OCI-M1 (cell line): ENCODE measurements at places on chromosomes 7 and 10.
A peak's percentile ranks its signal among the peaks of the same experiment; 100 is the strongest.

- peak; percentile 35 for DNase-seq
Measured at GRCh38 chr7:16271990-16272665, 149.2 kb downstream of the CRPPA start.

- no peak for DNase-seq
Measured at GRCh38 chr7:151819866-151820265, 57.0 kb downstream of the PRKAG2 start.

DNA sequence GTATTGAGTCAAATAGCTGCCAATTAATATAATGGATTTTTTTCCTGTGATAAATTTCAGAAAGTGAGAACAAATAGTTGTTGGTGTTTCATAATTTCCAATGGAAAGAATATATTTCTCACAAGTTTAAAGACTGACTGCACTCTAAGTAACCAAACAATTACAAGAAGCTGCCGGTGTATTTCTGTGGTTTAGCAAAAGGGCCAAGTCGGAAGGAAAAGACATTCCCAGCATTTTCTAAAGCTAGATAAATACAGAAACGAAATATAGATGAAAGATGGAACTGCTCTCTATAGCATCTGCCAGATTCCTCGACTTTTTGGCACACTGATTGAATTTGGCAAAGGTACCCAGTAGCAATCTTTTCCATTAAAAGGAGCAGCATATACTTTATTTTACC is 92.7 kb upstream of the MKX start:
- DNase-seq = no peak

DNA sequence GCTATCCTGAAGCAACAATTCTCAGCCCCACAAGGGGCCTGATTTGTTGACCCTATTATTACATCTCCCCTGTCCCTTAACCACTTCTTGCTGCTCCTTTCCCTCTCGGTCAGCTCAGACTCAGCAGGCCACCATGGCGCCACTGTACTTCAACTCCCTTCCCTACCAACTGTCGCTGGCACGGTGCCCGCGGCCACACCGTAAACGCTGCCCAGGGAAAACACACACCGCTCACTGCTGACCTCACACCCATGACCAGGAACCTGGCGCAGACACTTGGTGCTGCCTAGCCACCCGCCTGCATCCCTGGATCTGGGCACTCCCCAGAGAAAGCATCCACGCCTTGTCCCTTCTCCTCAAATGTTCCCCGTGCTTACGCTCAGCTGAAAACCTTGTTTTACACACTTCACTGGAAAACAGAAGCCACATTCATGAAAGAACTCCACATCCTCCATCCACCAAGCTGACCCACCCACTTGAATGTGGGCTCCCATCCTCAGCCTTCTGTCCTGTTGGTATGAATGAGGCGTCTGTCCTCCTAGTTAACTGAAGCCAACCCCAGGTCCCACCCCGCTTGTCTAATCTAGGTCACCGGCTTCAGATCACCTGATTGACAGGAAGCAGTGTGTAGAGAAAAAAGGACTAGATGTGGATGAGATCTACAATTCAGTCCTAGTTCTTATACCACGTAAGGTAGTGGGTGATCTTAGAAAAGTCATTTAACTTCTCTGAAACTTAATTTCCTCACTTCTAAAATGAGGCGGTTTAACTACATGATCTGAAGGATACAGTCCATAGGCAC is 28.5 kb upstream of the CRYGN start:
- DNase-seq = no peak

DNA sequence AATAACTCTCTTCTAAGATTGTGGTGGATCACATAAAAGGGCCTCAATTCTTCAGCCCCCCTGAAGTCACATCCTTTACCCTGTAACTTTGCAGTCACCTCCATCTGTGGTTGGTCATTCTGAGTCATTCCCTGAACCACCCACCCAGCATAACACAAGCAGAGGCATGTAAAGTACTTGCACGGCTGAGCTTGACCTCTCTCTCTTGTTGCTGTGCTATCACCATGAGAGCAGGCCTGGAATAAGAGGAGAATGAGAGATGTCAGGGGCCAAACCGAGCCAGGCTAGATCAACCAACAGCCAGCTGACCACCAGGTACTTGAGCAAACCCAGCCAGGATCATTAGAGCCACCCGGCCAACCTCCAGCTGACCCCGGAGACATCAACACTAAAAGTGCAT is 13.5 kb upstream of the STK17A start:
- DNase-seq = no peak

DNA sequence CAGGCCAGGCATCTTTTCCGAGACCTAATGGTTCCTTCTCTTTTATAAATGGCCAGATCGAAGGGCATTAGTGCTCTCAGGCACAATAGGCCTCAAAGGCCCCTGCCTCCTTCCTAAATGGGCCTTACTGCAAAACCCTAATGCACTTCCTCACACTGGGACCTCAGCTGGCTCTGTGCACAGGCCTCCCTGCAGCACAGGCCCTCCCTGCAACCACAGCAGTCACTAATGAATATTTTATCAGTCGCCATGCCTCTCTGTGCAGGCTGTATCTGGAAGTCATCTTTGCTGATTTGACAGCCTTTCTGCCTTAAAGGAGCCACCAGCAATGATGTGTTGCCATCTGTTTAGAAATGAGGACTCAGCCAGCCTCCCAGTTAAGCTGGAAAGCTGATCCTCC is 54.9 kb upstream of the SDK1 start:
- no peak for DNase-seq

DNA sequence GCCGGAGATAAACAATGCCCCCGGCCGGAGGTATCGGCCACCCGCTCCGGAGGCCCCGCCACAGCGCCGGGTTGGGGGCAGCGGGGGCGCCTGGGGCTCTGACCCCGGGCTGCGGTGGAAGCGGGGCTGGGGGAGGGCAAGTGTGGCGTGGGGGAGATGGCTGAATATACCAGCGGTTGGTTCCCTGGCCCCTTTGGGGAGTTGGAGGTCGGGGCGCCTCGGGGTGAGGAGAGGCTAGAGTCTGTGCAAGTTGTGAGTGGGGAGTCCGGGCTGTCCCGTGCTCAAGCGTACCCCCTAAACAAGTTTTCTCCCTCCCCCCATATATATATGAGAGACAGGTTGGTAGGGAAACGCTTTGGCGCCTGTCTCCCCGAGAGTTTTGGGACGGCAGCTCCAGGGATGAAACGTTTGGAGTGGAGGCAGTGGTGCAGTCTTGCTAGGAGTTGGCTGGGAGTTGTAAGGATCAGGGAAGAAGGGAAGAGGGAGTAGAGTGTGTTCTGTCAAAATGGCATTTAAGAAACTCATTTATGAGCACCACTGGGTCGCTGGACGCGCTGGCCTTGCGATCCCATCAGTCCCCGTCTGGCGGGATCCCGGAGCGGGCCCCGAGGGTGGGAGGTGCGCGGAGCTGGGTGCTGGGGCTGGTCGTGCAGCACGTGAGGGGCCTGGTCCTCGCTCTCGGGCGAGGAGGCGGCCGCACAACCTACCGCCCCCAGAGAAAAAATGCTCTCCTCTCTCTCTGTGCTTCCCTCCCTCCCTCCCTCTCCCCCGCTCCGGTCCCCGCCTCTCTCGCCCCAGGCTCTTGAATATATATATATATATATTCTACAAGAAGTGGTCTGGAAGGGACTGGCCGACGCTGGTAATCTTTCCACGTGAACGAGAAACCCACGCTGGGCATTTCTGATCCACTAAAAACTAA is 1.1 kb downstream of the TET1 start:
- DNase-seq = peak; percentile 64

GRCh38 chr10:80447436-80448190 is 6.5 kb upstream of the TSPAN14 start:
- DNase-seq = no peak

GRCh38 chr7:158473221-158473620 is 114.4 kb downstream of the PTPRN2 start:
- no peak for DNase-seq

GRCh38 chr10:26735435-26735834 is 37.9 kb downstream of the PDSS1 start:
- DNase-seq = no peak

GRCh38 chr7:135335628-135336139 is 102.0 kb downstream of the STRA8 start:
- DNase-seq = peak; percentile 38

GRCh38 chr7:110573862-110574528 is 516.9 kb upstream of the LRRN3 start:
- peak; percentile 35 for DNase-seq

DNA sequence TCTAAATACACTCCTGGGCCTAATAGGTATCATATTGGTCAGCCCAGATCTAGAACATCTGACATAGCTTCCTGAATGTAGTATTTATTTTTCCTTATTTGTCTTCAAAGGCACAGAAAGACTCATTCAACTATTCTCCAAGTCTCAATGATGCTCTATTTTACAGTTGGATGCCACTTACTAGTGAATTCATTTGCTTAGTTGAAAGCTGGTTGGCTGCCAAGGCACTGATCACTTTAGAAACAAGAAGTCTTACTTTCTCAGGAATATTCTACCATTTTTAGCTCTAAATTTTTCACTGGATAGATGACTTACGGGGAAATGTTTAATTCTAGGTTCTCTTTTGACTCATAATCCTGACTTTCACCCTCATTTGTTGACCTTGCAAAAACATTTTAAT is 863.4 kb downstream of the SORCS1 start:
- DNase-seq = no peak

DNA sequence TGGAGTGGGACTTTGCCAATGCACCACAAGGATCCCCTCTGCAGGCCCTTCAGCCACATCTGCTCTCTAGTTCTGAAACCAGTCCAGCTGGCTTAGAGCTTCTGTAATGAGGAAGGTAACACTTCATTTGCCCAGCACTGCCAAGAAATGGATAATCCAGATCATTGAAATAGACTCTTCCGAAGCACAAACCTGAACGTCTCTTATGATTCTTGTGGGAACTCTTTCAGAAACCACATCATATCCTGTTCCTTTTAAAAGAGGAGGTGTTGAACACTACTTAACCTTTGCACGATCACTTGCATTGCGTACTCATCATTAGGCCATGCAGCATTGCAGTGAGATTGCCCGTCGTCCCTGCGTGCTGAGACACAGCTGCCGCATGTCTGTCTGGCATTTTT is 25.8 kb upstream of the PLPP4 start:
- no peak for DNase-seq

DNA sequence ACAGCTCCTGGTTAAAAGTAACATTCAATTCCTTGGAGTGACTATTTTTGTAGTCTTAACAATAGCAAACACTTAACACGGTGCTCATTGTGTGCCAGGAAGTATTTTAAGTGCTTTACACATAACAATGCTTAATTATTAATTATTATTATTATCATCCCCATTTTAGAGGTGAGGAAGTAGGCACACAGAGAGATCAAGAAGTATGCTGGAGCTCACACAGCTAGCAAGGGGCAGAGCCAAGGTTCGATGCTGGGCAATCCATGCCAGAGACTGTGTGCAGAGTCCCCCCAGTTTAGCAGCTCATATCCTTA is 48.2 kb upstream of the SMNDC1 start:
- DNase-seq = no peak

GRCh38 chr7:23001610-23002009 is 12.3 kb downstream of the HYCC1 start:
- DNase-seq = no peak

- DNase-seq = no peak
Measured at GRCh38 chr10:99631496-99631895, 11.3 kb upstream of the SLC25A28 start.

- no peak for DNase-seq
Measured at GRCh38 chr10:4383651-4384098, 442.3 kb upstream of the AKR1E2 start.

DNA sequence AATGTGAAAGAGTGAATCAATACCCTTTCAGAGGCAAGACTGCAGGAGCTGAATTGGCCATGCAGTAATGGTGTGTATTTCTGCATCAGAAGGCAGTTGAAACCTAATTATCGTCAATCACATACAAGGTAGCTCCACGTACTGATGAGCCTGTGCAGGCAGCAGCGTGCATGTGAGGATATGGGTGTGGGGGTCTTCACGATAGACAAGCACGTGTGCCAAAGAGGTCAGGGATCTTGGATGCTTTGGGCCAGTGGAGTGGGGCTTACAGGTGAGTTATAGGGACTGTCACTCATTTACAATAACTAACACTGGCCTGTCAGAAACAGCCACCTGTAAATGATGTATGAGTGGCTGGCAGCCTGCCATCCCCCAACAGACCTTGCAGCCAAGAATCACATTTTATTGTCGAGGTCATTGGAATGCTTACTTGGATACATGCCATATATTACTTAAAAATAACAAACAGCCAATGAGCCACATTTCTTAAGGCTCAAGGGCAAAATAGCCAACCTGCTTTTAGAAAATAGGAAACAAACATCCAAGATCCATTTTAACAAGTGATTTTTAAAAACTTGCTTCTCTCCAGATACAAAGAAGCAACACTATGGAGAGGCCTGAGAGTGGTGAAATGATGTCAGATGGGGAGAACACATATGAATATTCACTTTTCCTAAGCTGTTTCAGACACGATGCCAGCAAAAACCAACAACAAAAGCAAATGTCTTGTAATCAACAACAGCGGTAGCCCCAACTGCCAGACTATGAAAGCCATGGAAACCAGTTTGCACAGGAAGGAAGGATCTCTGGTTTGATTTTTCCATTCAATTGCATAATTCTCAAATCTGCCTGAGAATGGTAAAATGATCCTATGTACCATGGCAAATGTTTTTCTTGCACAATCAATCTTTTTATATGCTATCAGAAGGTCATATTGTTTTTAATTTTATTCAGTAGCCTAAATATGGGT is 210.7 kb downstream of the SKAP2 start:
- no peak for DNase-seq

- DNase-seq = no peak
Measured at GRCh38 chr7:148464947-148465346, 125.6 kb upstream of the C7orf33 start.

DNA sequence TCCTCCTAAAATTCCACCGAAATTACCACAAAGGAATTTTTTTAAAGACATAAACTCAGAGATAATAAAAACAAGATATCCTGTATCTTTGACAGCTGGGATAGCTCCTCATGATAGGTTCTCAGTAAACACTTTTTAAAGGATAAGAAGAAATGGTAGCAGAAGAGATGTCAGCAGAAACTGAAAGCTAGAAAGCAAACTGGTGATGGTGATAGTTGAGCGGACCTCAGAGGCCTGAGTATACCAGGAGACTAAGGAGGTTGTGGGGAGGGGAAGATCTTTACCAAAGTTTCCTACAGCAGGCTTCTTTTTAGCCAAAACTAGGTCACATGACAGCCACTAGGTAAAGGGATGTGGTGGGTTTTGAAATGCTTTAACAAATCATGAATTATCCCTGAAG is 22.5 kb downstream of the PCGF5 start:
- DNase-seq = no peak

DNA sequence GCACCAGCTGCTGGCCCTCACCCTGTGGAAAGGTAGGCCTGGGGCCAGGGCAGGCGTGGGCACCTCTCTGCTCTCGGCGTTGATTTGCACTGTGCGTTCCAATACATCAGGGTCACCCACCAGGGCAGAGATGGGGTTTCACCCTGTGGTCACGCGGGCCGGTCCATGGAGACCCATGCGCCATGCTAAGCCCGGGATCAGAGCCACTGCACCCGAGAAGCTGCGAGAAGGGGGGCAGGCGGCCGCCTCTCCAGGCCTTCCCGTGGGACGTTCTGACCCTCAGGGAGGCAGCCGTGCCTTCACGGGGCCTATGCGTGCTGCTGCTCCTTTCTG is 11.1 kb downstream of the GET4 start:
- DNase-seq = no peak
